ENCODE measurements at places on chromosomes 3 and 15.

DNA sequence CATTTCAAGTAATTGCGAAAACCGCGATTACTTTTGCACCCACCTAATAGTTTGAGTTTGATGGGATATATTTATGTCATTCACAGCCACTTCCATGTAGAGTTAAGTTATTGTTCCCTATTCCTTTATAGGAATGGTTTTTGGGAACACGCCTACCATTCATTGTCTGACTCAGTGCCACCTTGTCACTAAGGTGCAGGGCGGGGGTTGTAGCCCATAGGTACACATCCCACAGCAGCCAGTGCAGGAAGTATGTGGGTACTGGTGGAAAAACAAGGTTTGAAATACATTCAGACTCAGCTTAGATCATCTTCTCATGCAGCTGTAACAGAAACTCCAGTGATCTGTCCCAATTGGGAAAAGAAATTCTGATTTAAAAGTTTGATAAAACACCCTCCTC, 48.2 kb upstream of the CFAP161 start:
- DNase-seq: no peak

- DNase-seq: no peak
Measured at GRCh38 chr3:157167371-157168042, 7.6 kb upstream of the CCNL1 start.

GRCh38 chr3:111081008-111081545, 9.5 kb downstream of the NECTIN3 start:
- no peak for DNase-seq

DNA sequence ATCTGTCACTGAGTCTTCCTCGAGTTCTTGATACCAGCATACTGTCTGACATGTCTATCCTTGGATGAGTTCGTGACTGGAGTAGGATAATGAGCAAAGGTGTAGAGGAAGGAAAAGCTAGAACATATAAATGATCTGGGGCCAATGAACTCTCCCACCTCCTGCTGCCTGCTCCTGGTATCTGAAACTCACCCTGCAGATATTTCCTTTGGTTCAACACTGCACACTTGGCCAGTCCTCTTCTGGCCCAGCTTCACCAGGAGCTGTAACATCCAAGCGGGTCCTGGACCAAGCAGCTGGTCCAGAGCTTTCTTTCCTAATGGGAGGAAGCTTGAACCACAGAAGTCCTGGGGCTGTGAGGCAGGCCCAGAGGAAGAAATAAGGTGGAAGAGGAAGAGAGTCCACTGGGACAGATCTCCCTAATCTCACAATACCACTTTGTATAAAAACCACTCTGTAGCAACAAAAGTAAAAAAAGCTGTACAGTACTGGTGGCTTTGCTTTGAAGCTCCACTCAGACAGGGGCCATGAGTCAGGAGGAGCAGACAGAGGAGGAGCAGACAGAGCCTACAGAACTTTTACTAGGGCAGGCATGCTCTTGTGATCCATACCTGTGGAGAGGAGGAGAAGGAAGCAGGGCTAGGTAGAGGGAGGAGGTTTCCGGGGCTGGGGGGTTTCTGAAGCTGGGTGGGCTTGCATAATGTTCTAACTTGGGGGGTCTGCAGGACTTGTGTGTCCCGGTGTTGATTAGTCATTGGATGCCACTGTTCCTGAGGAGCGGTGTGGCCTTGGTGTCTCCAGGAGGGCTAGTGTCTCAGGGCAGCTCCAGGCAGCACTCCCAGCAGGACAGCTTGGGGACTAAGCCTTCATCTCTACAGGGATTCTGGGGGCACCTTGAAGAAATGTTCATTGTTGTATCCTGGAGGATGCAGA, 166.9 kb downstream of the ABHD5 start:
- no peak for DNase-seq

DNA sequence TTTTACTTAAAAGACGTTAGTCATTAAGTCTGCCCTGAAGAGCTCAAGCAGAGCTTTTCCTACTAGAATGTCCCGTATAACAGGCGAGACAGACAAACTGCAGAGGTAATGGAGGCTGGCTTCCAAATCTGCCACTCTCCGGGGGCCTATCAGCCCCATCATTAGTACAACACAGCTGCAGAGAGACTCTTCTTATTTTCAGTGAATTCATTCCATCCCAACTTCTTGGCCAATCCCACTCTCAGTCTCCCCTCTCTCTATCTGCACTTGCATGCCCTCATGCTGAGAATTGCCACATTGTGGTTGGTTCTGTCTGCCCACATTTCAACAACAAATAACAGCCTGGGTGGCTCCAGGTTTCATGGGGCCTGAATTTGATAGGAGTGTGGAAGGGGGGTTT, 412.7 kb downstream of the ERC2 start:
- no peak for DNase-seq

Measured in endothelial cell (in vitro differentiated cells).